Progenitor cell of endocrine pancreas (in vitro differentiated cells): ENCODE measurements at places on chromosomes 6 and 20. TPM values are rescaled to one million over a fixed set of nuclear protein-coding genes. Genes with fewer than 3 reads are reported as not detected.

DNA sequence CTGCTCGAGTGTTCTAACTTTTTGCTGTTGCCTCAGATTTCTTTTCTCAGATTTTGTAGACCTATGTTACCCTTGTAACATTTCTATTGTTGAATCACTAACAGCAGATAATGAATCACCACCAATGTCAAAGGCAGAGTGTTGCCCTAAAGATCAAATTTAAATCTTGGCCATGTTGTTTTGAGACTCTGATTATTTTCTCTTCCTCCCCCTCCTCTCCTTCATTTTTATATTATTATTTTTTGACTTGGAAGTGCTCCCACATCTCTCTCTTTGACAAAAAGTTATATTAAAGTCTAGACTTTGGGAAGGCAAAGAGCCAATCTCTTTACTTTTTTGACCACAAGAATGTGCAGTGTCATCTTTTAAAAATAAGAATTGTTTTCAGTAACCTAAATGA is 422.7 kb downstream of the NKAIN2 start:
- DNase-seq: no peak

GRCh38 chr20:43300901-43301300 is 111.2 kb upstream of the PTPRT start:
- no peak for DNase-seq

DNA sequence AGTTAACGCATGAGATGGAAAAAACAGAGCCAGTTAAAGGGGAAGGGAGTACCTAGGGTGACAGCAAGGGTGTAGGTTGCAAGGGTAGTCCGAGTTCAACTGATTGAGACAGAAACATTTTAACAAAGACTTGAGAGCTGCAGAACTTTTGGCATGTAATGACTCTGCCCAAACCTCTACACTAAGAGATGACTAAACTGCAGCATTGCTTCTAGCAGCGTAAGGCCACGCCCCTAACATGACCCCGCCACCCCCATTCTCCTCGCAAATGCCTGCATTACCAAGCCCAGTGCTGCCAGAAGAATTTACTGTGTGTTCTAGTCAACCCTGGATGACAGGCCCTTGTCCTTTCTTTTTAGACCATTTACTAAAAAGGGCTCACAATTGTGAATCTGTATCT is 6.3 kb upstream of the HINT3 start:
- DNase-seq: no peak

DNA sequence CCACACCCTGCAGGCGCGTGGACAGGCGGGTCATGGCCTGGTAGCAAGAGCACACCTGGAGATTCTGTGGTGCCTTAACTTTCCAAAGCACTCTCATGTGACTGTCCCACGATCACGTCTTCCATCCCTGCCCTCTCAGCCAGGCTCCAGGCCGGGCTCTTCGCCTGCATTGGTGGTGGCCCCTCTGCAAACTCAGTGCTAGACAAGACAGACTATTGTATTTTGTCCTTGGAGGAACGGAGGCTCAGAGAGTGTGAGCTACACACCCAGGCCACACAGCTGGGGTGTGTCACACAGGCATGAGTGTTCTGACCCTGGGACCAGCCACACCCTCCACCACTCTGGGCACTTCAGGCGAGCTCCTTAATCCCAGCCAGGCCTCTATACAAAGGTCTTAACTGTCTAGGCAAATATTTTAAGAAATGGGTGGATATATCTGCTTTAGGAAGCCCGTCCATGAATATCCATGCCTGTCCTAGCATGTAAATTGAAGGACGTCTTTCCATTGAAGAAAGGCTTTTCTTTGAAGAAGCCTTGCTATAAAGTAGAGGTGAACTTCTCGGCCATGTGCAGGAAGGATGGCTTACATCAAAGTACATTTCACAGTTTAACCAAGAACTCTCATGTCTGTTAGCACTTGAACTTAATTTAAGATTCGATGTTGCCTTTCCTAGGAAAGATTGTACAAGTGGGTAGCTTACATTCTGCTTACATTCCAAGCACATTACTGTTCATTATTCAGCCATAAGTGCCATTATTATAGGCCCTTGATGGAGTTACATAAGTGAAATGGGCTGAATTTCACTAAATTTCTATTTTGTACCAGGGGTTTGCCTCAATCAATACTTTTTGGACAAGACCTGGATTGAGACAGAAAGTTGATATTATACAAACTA is 263.9 kb downstream of the DLL1 start:
- no peak for DNase-seq

DNA sequence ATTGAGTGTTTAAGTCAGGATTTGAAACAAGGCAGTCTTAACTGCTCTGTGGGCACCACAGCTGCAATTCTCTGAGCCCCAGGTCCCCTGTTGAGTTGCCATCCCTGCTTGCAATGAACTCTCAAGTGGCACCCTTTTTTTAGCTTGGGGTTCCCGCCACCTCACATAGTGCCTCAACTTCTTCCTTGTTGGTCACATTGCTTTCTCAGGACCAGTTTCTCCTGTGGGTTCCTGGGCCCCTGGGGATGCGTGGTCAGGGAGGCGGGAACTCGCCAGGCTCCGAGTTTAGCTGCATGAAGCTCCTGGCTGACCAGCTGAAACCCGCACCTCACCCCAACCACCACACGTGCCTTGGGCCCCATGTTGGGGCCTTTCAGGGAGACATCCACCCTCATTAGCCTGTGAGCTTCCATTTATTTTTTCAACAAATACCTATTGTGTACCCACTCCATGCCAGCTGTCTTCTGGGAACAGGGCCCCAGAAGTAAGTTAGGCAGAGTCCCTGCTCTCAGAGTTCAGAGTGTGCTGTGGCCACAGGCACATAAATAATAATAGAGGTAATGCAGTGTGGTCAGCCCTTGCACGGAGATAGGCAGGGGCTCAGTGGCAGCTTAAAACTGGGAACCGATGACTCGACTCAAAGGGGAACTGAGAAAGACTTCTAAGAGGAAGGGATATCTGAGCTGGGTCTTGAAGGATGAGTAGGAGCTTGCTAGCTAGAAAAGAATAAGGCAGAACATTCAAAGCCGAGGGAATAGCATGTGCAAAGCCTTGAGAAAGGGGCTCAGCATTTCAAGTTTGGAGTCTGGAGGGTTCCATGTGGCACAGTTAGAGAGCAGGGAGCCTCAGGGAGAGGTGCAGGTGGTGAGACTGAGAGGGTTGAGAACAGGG is 33.9 kb upstream of the FAM83D start:
- DNase-seq: no peak

The LTB gene
- total RNA-seq: 0.57 TPM in 1 of 2 replicates, not detected in the other

The NCOA6 gene
- 75.4 and 80.7 TPM in 2 replicates for total RNA-seq

GRCh38 chr20:56458206-56458821 is 10.1 kb upstream of the RTF2 start:
- no peak for DNase-seq

GRCh38 chr20:46696791-46697279 is 7.6 kb upstream of the TP53RK start:
- no peak for DNase-seq

DNA sequence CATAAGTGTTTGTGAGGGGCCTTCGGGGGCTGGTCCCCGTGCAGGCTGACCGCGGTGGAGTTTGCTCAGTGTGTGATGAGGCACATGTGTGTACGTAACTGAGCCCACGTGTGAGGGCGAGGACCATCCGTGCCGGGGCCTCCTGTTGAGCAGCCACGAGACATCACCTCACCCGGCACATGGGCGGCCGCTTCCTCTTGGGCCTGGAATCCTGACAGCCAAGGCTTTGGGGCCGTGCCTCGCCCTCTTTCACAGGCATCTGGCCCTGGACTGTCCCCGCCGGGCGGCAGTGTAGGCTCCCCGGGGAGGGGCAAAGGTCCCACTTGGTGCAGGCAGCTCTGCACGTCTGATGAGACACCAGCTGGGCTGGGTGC is 202.3 kb downstream of the DLL1 start:
- DNase-seq: no peak

DNA sequence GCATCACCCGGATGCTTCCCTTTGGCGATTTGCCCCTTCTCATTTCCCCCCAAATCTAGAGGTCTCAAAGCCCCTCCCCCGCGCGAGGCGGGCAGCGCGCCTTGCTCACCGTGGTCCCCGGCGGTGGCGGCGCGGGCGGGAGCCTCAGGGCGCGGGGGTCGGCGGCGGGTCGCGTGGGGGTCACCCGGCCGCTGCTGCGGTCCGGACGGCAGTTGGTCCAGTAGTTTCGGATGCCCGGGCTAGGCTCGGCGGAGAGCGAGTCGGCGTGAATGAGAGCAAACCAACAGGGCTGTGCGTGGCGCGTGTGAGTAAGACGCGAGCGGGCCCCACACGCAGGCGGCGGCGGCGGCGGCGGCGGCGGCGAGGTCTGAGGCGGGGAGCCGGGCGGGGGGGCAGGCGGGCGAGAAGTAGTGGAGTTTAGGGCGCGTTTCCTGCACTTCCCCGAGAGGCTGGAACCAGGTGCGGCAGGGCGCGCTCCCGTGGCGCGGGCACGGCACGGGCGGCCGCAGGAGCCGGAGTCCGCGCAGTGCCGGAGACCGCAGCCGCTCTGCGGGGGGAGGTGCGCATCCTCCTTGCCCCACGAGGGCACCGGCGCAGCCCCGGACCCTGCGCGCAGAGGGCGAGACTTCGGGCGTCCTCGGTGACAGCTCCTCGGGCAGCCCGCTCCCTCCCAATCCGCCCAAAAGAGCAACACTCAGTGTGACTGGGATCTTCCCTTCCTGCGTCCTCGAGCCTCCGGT is 567 bp downstream of the HS3ST5 start:
- DNase-seq: peak; percentile 15

DNA sequence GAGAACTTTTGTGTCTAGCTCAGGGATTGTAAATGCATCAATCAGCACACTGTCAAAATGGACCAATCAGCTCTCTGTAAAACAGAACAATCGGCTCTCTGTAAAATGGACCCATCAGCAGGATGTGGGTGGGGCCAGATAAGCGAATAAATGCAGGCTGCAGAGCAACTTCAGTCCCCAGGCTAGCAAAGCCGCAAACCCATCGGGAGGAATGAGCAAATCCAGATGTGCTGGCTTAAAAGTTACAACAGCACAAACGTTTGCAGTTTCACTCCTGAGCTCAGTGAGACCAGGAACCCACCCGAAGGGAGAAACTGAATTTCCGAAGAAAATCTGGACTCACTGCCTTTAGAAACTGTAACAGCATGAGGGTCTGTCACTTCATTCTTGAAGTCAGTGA is 21.9 kb upstream of the MBOAT1 start:
- DNase-seq: no peak

DNA sequence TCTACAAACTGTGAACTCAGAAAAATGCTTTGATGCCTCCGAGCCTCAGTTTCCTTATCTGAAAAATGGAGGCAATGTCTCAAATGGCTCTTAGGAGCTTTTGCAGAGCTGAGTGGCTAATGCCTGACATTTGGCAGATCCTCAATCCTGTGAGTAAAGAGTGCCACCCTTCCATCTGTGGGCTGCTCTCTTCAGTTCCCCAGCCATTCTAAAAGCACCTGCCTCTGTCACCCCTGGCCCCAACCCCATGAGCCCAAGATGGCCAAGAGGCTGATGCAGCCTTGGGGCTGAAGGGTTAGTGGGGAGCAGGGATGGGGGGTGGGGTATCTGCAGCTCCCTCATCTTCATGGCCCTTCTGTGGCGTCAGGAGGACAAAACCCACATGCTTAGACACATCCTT is 14.5 kb upstream of the GUCA1A start:
- DNase-seq: no peak

GRCh38 chr6:50264995-50265571 is 215.4 kb upstream of the DEFB112 start:
- DNase-seq: no peak
